ENCODE measurements at places on chromosomes 16 and 17.

DNA sequence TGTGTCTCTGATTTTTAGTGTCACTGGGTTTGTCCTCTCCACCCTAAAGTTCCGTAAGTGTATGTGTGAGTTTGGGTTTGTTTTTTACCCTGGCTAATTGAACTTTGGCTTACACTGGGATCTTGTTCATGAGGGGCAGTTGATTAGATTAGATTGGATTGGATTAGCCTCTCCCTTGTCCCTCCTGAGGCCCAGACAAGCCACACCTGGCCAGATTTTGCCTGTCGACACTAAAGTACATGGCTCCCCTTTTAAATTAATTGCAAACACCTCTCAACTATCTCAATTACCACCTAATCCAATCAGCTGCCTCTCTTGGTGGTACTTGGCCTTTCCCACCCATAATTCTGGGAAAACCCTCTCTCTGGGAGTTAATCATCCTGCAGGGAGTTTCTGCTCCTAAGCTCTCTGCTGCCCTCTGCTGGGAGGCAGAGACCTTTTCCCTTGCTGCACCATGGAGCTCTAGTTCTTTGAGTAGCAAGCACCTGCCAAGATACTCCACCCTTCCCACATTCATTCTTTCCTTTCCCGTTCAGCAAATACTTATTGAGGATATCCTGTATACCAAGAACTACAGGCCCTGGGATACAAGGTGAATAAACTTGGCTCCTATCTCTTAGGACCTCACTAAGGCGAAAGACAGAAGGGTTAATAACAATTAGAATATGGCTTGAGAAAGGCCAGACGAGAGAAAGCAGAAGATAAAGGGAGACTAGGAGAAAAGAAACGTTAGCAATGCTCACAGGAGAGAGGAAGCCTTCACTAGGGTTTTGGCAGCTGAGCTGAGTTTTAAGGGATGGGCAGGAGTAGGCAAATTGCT, 60.0 kb upstream of the MPHOSPH6 start:
- peak; percentile 67 for DNase-seq

DNA sequence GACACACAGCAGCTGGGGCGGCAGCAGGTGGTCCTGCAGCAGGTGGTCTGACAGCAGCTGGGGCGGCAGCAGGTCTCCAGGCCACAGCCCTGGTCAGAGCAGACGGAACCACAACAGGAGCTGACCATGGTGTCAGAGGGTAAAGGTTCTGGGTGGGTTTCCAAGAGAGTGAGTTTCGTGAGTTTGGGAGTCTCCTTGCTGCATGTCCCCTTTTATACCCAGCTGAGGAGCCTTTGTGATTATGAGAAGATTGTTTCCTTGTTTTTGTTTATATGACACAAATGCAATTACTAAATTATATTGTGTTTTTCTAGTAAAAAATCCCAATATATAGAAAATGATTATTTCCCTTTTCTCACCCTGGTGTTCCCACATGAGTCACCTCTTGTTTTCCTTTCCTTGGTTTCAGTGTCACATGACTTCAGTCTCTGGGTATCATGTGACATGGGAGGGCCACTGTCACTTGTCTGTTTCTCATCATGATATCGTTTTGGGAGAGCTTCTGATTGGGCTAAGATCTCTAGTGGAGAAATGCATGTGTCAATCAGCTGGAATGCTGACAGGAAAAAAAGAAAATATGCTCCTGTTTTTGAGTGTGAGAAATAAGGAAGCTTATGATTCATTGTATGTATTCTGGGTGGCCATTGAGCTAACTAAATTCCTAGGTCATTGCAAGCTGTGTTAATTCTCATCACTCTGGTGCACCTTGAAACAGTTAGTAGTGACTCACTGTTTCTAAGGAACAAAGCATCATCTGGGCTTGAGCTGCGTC, at the start of gene KRTAP4-6:
Gene KRTAP4-6 (minus strand): TSS at position 185 of the 772 bp plus-strand sequence. CDS start 57 bp downstream, at position 128.
- peak; percentile 18 for DNase-seq

- DNase-seq = no peak
Observed at GRCh38 chr16:65769055-65769465, 597.4 kb upstream of the CDH5 start.

DNA sequence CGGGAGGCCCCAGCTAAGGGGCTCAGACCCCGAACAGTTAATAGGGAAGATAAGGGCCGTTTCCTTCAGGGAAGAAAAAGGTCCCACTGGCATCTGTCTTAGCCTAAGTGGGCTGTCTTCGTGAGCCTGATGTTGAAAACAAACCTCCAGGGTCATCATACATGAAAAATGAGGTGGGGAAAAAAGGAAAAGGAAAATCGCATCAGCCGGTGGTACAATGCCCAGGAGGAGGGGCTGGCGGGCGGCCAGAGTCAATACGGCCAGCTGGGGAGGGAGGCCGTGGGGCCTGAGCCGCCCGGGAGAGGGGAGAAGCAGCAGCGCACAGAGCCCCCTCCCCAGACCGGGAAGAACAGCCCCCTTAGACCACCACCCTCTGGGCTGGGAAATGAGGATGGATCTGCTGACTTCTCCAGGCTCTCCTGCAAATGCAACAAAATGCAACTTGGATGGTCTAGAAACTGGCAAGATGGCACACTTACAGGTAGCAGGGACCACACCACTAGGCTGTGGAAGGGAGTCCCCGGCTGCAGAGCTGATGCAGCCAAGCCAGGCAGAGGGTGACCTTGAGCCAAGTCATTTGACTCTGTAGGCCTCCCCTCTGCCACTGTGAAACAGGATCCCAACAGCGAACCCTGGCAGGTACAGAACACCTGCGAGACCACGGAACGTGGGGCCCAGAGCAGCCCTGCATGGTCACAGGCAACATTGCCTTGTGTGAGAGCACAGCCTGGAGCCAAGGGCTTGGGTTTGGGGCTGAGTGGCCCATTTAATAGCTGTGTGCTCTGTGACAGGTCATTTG, 448.5 kb downstream of the SOX9 start:
- DNase-seq = no peak

GRCh38 chr17:51362811-51363585, 102.7 kb downstream of the UTP18 start:
- DNase-seq = no peak

GRCh38 chr16:57278494-57278893, 6.0 kb downstream of the PLLP start:
- no peak for DNase-seq

- no peak for DNase-seq
Observed at GRCh38 chr17:33962857-33963655, 292.0 kb upstream of the CCL2 start.

- DNase-seq = peak; percentile 63
Observed at GRCh38 chr17:49576088-49576916, 631 bp downstream of the NXPH3 start.

GRCh38 chr16:55010492-55011160, 80.0 kb downstream of the IRX5 start:
- no peak for DNase-seq

GRCh38 chr17:73599599-73599998, 44.6 kb downstream of the SDK2 start:
- no peak for DNase-seq

DNA sequence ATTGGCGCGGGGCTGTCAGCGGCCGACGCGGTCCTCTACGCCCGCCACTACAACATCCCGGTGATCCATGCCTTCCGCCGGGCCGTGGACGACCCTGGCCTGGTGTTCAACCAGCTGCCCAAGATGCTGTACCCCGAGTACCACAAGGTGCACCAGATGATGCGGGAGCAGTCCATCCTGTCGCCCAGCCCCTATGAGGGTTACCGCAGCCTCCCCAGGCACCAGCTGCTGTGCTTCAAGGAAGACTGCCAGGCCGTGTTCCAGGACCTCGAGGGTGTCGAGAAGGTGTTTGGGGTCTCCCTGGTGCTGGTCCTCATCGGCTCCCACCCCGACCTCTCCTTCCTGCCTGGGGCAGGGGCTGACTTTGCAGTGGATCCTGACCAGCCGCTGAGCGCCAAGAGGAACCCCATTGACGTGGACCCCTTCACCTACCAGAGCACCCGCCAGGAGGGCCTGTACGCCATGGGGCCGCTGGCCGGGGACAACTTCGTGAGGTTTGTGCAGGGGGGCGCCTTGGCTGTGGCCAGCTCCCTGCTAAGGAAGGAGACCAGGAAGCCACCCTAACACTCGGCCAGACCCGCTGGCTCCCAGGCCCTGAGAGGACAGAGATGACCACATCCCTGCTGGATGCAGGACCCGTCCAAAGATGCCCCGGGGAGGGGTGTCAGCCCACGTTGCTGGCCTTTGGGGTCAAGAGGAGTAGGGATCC, 2.4 kb upstream of the NECAB2 start:
- DNase-seq = no peak

- no peak for DNase-seq
Observed at GRCh38 chr16:71565812-71566700, 10.8 kb downstream of the TAT start.

DNA sequence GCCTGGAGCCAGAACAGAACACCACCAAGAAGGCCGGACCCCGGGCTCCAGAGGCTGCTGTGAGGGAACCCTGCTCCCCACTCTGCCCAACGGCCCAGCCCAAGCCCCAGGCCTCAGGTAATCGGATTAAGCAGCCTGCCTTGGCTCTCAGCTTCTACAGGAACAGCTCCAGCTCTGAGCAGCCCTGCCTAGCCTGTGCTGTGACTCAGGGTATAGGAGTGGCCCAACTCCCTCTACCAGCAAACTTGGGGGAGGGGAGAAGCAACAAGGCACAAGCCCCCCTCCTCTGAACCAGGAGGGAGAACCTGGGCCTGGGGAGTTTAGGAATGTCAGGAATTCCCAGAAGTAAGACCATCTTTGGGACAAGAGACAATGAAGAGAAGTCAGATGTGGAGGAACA, 849 bp upstream of the SOX15 start:
- DNase-seq = no peak

- no peak for DNase-seq
Observed at GRCh38 chr17:74303305-74303704, 22.7 kb upstream of the KIF19 start.

DNA sequence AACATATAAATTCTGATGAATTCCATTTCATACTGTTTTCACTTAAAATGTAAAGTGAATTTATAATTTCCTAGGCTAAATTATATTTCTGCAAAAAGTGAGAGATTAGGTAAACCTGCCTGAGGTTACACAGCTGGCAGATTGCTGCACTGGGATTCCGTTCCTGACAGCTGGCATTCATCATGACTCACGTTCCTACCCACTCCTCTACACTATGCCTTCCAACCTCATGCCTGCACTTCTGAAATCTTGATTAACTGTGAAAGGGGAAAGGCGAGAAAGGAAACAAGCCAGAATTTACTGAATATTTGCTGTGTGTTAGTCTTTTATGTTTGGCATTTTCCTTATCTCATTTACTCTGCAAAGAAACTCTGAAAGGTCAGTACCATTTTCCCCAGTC, 73.3 kb upstream of the MON1B start:
- no peak for DNase-seq
